Urinary bladder (tissue), 4 donors: ENCODE measurements at places on chromosomes 1 and 21. TPM values are rescaled to one million over a fixed set of nuclear protein-coding genes. Genes with fewer than 3 reads are reported as not detected.

NCF2 gene
- total RNA-seq, result 8.6 TPM

TIE1 gene
- total RNA-seq, result 38.5 TPM

HUNK gene
- total RNA-seq, result 7.3 TPM

KRTAP10-4 gene
- not detected for total RNA-seq

SPATA1 gene
- 1.2 TPM for total RNA-seq

LHX8 gene
- 1.6 TPM for total RNA-seq

XCL1 gene
- not detected for total RNA-seq

CD244 gene
- 0.21 TPM for total RNA-seq
